ENCODE measurements at places on chromosomes 5 and 9. TPM values are rescaled to one million over a fixed set of nuclear protein-coding genes. Genes with fewer than 3 reads are reported as not detected.

- H3K27me3 ChIP-seq: no peaks in the 10 kb centered on the region
- H3K27ac ChIP-seq: no peak overlapping the region
- no peak overlapping the region for H3K4me3 ChIP-seq
- no peak for DNase-seq
Observed at GRCh38 chr5:157303023-157303422, 37.1 kb downstream of the CYFIP2 start.

LHX3 gene
- not detected for total RNA-seq

DNA sequence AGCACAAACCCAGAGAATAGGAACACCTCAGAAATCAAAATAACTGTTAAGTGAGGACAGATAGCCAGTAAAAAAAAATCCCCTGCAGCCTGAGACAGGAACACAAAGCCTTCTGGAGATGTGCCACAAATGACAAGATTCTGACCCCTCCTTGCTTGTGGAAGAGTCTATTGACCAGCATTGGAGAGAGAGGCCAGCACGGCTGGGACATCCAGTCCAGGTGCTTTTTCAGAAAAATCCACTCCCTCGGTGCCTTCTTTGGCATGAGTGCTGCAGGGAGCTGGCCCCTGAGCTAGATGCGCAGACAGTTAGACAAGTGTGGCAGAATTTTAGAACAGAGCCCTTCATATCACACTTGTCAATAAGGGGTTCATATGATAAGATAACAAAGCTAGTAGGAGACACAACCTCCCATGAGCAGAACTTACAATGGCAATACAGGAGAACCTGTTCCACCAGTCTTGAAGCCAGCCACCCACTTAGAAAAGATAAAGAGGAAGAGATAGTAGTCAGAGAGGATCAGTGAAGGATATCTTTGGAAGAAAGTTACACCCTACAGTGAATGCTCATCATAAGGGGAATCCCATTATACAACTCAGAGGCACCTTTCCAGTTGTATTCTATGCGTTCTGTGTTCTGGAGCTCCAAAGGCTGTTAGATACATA is 298.4 kb downstream of the TLE1 start:
- H3K4me1 ChIP-seq: peaks cover 8% of the 10 kb centered on the region
- H3K4me3 ChIP-seq: no peak overlapping the region
- no peaks in the 10 kb centered on the region for H3K27me3 ChIP-seq
- H3K36me3 ChIP-seq: no peaks in the 10 kb centered on the region
- no peak for DNase-seq

GRCh38 chr9:129655696-129656095 is 9.8 kb upstream of the PRRX2 start:
- H3K4me1 ChIP-seq: no peaks in the 10 kb centered on the region
- H3K4me3 ChIP-seq: no peak overlapping the region
- no peaks in the 10 kb centered on the region for H3K27me3 ChIP-seq
- no peaks in the 10 kb centered on the region for H3K36me3 ChIP-seq
- DNase-seq: no peak
- no peak overlapping the region for H3K27ac ChIP-seq

SHISAL2B gene
- total RNA-seq: not detected

DND1 gene
- total RNA-seq: not detected

- peak; percentile 8 for DNase-seq
- H3K4me3 ChIP-seq: no peak overlapping the region
- no peaks in the 10 kb centered on the region for H3K36me3 ChIP-seq
Observed at GRCh38 chr5:95669540-95669939, 13.3 kb downstream of the SPATA9 start.

FCN2 gene
- total RNA-seq: 16.5 TPM

- H3K36me3 ChIP-seq: no peaks in the 10 kb centered on the region
- no peaks in the 10 kb centered on the region for H3K4me1 ChIP-seq
- H3K27ac ChIP-seq: no peak overlapping the region
- H3K27me3 ChIP-seq: no peaks in the 10 kb centered on the region
Observed at GRCh38 chr5:167827766-167828165, 463.7 kb upstream of the WWC1 start.

DNA sequence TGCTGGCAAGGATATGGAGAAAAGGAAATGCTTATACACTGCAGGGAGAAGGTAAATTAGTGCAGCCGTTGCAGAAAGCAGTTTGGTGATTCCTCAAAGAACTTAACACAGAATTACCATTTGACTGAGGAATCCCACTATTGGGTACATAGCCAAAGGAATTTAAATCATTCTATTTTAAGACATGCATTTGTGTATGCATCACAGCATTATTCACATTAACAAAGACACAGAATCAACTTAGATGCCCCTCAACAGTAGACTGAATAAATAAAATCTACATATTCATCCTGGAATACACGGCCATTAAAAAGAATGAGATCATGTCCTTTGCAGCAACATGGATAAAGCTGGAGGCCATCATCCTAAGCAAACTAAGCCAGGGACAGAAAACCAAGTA is 510.1 kb upstream of the CDH9 start:
- no peaks in the 10 kb centered on the region for H3K36me3 ChIP-seq
- H3K4me1 ChIP-seq: no peaks in the 10 kb centered on the region
- no peak overlapping the region for H3K27ac ChIP-seq
- no peak for DNase-seq
- no peak overlapping the region for H3K4me3 ChIP-seq

GRCh38 chr5:90809311-90810056 is 250.9 kb downstream of the ADGRV1 start:
- H3K36me3 ChIP-seq: no peaks in the 10 kb centered on the region
- H3K27ac ChIP-seq: no peak overlapping the region
- H3K27me3 ChIP-seq: no peaks in the 10 kb centered on the region
- no peak for DNase-seq
- H3K4me1 ChIP-seq: peaks cover 13% of the 10 kb centered on the region

PCDHB4 gene
- total RNA-seq: 3.8 TPM

- DNase-seq: no peak
- peaks cover 10% of the 10 kb centered on the region for H3K36me3 ChIP-seq
- no peak overlapping the region for H3K4me3 ChIP-seq
- H3K27ac ChIP-seq: no peak overlapping the region
Observed at GRCh38 chr5:131747180-131748105, 49.4 kb downstream of the FNIP1 start.

DNA sequence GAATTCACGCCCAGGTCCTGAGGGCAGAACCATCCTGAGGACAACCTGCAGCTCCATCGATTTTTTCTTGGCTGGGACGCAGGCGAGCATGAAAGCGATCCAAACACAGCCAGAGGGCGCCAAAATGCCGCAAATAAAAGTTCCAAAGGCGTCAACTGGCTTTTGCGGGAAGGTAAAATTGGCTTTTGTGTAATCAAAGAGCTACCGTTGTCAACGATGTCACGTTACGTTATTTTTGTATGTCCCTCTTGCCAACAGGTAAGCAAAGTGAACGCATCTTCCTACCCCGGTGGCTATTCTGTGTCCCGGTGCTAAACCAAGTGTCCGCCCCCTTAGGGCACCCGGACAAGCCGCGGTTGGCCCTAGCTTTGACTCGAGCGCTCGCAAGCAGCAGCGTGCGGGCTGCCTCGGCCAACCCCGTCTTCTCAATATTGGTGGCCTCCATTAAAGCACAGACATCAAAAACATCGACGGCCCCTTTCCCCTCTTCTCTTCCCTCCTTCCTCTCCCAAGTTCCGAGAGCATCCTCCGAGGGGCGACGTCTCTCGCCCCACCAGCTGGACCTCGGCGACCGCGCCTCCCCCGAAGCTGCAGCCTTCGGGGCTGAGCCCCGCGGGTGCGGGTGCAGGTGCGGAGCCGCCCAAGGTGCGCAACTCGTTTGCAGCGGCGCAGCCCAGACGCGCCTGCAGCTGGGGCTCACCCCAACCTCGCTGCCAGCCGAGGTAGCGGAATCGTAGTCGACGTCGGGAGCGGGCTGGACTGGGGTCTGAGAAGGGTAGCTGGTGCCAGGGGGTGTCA is 1.1 kb upstream of the BASP1 start:
- no peaks in the 10 kb centered on the region for H3K27me3 ChIP-seq
- peak; percentile 83 for DNase-seq
- H3K27ac ChIP-seq: no peak overlapping the region
- H3K36me3 ChIP-seq: no peaks in the 10 kb centered on the region
- no peaks in the 10 kb centered on the region for H3K4me1 ChIP-seq

DNA sequence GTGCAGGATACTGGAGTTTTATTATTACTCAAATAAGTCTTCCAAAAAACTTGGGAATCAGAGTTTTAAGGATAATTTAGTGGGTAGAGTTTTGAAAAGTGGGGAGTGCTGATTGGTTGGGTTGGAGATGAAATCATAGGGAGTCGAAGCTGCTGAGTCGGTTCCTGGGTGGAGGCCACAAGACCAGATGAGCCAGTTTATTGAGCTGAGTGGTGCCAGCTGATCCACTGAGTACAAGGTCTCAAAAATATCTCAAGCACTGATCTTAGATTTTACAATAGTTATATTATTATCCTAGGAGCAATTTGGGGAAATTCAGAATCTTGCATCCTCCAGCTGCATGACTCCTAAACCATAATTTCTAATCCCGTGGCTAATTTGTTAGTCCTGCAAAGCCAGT is 804.9 kb upstream of the SEMA6A start:
- no peaks in the 10 kb centered on the region for H3K27me3 ChIP-seq
- no peaks in the 10 kb centered on the region for H3K4me1 ChIP-seq
- H3K4me3 ChIP-seq: no peak overlapping the region

NEUROG1 gene
- total RNA-seq: not detected
